Stimulated activated CD8-positive, alpha-beta memory T cell treated with anti-CD3 and anti-CD28 coated beads, Interleukin-4, amount 100 ng/mL, for 1 hour (primary cell): ENCODE measurements at places on chromosomes 6 and 20.

DNA sequence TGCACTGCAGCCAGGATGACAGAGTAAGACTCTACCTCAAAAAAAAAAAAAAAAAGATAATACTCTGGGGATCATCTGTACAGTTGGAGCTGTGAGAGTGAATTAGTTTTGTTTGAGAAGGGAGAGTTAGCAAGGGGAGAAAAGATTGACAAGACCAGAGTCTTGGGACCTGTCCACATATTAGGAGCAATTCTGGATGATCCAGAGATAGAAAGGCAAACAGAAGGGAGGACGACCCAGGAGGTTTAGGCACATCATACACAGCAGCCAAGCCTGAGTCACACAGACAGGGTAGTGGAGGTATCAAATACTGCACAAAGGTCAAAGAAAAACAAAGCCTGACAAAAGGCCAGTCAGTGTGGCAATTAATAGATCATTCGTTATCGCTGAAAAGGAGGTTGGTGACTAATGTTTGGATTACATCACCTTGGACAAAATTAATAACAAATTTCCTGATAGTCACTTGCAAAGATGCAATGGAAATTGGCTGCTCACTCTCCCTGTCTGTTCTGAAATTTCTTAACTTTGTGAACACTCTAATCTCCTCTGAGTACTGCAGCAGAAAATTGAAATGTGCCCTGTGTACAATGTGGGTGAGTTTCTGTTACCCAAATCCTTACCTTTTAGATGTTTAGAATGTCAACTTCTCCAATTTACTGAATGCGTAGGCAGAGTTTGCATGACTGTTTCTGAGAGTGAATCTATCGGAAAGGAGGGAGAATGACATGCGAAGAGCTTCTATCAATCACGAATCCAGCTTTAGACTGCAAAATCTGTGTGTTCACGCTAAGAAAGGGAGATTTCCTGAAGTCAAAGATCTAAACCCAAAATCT, 105.4 kb downstream of the TSHZ2 start:
- DNase-seq = no peak

GRCh38 chr6:168134560-168135201, 55.7 kb upstream of the FRMD1 start:
- no peak for DNase-seq

GRCh38 chr6:11174242-11174611, 58.2 kb downstream of the NEDD9 start:
- no peak for DNase-seq

DNA sequence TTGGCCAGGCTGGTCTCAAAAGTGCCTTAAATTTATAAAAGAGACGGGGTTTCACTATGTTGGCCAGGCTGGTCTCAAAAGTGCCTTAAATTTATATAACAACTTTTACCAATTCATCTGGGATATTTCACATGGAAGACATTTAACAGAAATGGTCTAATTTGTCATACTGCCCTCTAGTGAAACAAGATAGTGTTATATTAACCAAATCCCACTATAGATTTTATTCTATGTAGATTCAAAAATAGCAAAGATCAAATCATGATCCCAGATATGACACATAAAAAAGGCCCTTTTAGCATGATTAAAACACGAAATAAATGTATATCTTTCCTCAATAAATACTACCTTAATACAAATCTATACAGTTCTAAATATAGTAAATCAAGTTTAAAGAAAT, 102.8 kb upstream of the TFAP2D start:
- no peak for DNase-seq

GRCh38 chr20:47605673-47606413, 104.2 kb downstream of the NCOA3 start:
- no peak for DNase-seq

DNA sequence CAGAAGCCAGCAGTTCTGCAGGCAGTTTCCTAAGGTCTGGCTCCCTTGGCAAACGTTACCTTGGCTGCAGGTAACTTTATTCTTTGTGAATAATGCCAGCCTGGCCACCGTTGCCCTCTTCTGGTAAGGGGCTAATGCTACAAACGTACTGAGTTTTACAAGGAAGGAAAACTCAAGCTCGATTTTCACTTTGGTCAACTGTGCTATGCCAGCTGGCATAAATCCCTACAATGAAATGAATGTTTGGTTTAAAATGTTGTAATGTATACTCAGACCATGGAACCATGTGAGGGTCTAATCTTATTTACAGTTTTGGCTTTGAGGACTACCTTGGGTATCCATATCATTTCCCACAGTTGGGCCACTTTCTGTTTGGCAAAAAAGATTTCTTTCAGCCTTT, 101.4 kb downstream of the SLX4IP start:
- no peak for DNase-seq

DNA sequence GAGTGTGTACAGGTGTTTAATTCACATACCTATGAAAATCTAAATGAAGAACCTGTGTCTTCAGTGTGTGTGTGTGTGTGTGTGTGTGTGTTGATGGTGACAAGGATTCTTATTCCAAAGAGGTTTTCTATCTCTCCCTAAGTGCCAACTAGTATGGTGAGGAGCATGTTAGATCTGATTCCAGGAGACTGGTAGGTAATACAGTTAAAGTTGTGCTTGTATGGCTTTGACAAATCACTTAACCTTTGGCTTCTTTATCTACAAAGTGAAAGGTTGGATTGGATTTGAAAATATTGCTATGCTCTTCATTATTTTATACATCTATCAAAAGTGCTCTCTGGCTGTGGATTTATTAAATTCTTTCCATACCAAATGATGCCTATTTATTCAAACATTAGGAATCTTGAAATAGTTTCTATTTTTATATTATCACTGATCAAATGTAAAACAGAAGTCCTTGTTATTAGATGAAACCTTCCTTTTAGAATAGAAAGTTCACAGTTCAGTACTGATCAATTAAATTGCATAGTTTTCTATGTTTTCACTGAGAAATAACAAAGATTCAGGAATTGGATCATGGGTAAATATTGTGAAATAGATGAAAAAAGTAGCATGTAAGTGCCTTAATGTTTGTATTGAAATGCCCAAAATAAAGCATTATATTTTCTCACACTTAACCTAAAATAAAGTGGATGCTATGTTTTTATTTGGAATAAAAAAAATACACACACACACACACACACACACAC, 84.4 kb upstream of the MLIP start:
- no peak for DNase-seq

- DNase-seq = no peak
Measured at GRCh38 chr6:146292506-146292905, 251.1 kb upstream of the RAB32 start.

GRCh38 chr6:90100059-90100665, 196.5 kb downstream of the BACH2 start:
- DNase-seq = no peak

DNA sequence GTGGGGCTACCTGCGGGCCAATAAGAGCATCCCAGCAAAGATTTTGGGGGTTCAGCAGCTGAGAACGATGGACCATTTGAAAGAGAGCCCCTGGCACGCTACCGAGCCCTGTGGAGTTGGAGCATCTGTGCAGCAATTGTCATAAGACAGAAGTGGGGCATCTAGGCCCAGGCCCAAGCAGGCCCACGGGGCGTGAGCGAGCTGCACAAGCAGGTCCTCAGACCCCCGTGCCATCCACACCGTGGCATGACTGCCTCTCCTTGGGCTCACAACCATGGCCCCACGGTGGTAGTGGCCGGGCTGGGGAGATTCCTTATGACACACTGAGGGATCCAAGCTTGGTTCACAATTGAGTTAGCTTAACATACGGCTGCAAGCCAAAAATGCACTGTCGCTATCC, 103.3 kb upstream of the AGPAT4 start:
- DNase-seq = no peak

GRCh38 chr6:149012040-149012545, 265.3 kb downstream of the UST start:
- DNase-seq = no peak

- no peak for DNase-seq
Measured at GRCh38 chr20:19943061-19943521, 74.1 kb upstream of the NAA20 start.

DNA sequence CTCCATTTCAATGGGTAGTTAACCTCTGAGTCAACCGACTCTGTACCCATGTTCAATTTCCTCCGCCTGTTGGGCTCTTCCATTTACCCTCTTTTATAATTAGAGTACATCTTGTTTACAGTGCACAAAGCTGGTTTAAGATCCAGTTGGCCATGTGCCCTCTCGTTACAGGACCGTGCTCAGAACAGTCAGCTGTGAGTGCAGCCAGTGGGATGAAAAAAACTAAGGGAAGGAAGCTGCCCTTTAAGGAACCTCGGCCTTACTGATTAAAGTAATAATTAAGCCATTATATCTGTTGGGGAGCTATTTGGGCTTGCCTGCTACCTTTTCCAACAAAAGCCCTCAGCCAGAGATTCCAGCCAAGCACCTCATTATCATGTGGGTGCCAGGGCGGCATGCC, 68.8 kb downstream of the TMEM170B start:
- DNase-seq = no peak

GRCh38 chr6:105566503-105566902, 163.6 kb upstream of the PREP start:
- no peak for DNase-seq

GRCh38 chr6:95091823-95092436, 485.4 kb upstream of the MANEA start:
- no peak for DNase-seq

DNA sequence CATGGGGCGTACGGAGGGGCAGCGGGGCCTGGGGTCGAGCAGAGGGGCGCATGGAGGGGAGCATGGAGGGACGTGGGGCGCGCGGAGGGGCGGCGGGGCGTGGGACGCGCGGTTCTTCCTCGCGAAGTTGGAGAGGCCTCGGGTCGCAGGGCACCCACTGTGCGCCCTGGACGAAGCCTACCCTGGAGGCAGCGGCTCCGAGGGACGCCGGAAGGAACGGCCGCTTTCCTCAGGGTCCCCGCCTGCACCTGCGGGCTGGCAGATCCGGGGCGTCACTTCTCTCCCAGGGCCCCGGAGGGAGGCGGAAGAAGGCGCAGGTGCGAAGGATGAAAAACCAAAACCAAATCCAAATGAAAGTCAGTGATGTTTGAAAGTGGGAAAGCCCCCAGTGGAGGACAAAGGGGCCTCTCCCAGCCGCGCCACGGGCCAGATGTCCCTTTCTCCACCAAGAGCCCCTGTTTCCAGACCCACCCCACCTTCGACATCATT, 142.1 kb upstream of the PDE10A start:
- no peak for DNase-seq

GRCh38 chr6:71481801-71482200, 193.2 kb downstream of the OGFRL1 start:
- no peak for DNase-seq

DNA sequence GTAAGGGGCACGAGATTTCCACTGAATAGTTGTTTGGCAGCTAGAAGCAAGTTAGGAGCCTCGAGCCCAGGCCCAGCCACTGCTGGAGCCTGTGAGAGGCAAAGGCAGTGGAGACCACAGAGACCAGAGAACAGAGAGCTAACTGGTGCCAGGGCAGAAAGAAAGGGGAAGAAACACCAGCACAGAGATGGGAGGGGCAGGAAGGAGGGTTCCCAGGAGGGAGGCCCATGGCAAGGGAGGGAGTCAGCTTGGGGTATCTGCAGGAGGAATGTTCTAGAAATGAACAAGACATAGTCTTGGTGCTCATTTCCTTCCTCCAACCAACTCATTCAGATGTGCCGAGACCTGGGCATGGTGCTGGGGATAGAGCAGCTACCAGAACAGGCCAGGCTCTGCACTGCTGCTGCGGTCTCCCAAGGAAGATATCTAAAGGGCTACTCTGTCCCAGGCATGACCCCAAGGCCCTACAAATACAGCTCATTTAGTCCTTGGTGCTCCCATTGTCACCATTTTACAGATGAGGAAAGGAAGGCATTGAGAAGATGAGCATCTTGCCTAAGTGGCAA, 10.7 kb downstream of the ANGPT4 start:
- DNase-seq = no peak
